ENCODE measurements at places on chromosomes 3 and 15.

DNA sequence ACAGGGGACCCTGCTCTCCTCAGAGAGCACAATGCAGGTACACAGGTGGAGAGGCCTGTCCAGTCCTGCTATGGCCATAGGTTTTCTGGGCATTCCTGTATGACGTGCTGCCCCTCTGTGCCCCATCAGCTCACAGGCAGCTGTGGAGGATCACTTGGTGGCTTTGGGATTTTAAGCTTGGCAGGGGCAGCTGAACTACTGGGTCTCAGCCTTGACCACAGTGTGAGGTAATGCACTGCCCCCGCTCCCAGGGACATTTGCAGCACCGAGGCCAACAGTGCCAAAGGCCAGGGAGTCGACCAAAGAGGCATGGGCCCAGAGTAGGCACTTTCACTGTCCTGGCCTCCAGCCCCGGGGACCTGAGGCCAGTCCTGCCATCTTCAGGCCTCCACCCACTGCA, 46.2 kb downstream of the ZDHHC3 start:
- DNase-seq: no peak

GRCh38 chr3:111669926-111670630, 74.9 kb upstream of the ZBED2 start:
- no peak for DNase-seq

GRCh38 chr15:89492111-89492641, 4.2 kb downstream of the RHCG start:
- DNase-seq: no peak

DNA sequence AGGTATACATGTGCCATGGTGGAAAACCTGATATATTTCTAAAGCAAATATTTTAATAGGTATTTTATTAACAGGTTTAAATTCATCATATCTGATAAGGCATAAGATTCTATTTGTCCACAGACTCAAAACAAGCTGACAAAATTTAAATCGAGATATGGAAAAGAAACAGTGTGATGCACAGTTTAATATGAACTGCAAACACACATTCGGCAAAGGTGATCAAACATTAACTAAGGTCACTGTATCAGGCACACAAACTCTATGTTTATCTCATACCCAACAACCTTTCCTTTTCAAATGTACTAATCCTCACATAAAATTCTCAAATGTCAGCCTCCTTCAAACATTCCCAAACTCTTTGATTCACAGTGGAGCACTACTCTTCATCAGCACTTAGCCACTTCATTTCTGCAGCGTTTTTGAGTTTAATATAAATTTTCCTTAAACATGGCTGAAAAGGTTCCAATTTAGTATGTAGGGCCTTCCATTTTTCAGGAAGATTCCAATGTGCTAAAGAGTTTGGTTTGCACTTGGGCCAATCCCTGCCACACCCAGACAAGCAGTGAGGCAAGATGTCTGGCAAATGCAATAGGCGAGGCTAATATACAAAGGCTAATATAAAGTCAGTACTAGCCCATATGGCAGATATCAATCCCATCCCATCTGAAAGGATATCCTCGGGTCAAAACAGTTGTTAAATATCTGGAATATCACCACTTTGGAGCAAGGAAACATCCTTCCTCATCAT, 84.6 kb downstream of the GBE1 start:
- no peak for DNase-seq

- no peak for DNase-seq
Observed at GRCh38 chr3:50334339-50335075, 6.1 kb downstream of the RASSF1 start.

- no peak for DNase-seq
Observed at GRCh38 chr3:196093317-196094111, 11.6 kb upstream of the TFRC start.

- no peak for DNase-seq
Observed at GRCh38 chr3:141764986-141765385, 1.8 kb downstream of the GRK7 start.
